ENCODE measurements at places on chromosomes 16 and 17. TPM values are rescaled to one million over a fixed set of nuclear protein-coding genes. Genes with fewer than 3 reads are reported as not detected.
A peak's percentile ranks its signal among the peaks of the same experiment; 100 is the strongest.

- no peaks in the 10 kb centered on the region for H3K36me3 ChIP-seq
- peaks cover 54% of the 10 kb centered on the region for H3K4me1 ChIP-seq
- no peak for DNase-seq
- peak overlapping the region; percentile 99 for H3K27ac ChIP-seq
- H3K4me3 ChIP-seq = peak overlapping the region; percentile 78
Measured at GRCh38 chr17:2594722-2595599, 1.5 kb downstream of the PAFAH1B1 start.

Gene STAC2
- not detected for polyA plus RNA-seq

- H3K4me3 ChIP-seq = no peak overlapping the region
- no peaks in the 10 kb centered on the region for H3K27me3 ChIP-seq
- H3K27ac ChIP-seq = no peak overlapping the region
- H3K4me1 ChIP-seq = no peaks in the 10 kb centered on the region
- DNase-seq = no peak
Measured at GRCh38 chr17:2283302-2283701, 20.3 kb downstream of the SMG6 start.

Gene ABCC11
- not detected for polyA plus RNA-seq

Gene CDR2L
- polyA plus RNA-seq = 3.0 TPM

Gene SLFN12L
- not detected for polyA plus RNA-seq

DNA sequence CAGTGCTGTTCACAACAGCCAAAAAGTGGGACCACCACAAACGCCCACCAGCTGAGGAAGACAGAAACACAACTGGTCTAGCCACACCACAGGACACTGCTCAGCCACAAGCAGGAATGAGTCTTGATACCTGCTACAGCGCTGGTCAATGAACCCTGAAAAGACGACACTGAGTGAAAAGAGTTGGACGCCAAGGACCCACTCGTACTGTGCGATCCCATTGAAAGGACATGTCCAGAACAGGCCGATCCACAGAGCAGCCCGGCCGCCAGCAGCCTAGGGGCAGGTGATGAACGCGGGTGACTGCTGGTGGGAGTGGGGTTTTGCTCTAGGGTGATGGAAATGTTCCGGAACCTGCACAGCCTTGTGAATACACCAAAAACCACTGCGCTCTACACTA, 10.6 kb upstream of the SLC38A8 start:
- H3K4me1 ChIP-seq = peaks cover 16% of the 10 kb centered on the region
- no peaks in the 10 kb centered on the region for H3K27me3 ChIP-seq
- H3K36me3 ChIP-seq = peaks cover 82% of the 10 kb centered on the region
- H3K4me3 ChIP-seq = no peak overlapping the region
- no peak overlapping the region for H3K27ac ChIP-seq
- peak; percentile 50 for DNase-seq

Gene CTRB1
- polyA plus RNA-seq = not detected

Gene CBFB
- polyA plus RNA-seq = 19.3 TPM

- H3K4me3 ChIP-seq = no peak overlapping the region
- H3K4me1 ChIP-seq = no peaks in the 10 kb centered on the region
- no peaks in the 10 kb centered on the region for H3K27me3 ChIP-seq
- no peak overlapping the region for H3K27ac ChIP-seq
- DNase-seq = no peak
- no peaks in the 10 kb centered on the region for H3K36me3 ChIP-seq
Measured at GRCh38 chr17:51992864-51993416, 165.6 kb downstream of the CA10 start.

Gene CCR7
- polyA plus RNA-seq = not detected

DNA sequence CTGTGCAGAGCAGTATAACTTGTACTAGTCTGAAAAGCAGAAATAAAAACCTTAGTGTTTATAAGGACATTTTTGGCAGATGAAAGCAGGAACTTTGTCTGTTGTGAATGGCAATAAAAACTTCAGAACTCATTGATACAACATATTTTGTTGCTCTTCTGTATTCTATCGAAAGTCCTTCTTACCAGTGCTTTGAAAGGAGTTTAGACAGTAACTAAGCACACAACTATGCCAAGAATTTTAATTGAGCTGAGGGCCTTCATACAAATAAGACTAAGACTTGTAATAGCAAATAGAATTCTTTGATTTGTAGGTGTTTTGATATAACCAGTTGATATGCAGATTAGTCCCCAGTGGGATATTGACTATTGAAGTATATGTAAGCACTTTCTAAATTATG, 308.4 kb downstream of the ZFHX3 start:
- no peak for DNase-seq
- no peaks in the 10 kb centered on the region for H3K36me3 ChIP-seq
- H3K27me3 ChIP-seq = no peaks in the 10 kb centered on the region

Gene MYLK3
- under 0.01 TPM for polyA plus RNA-seq

GRCh38 chr17:80425835-80426426, 11.0 kb downstream of the ENDOV start:
- no peak for DNase-seq
- H3K27ac ChIP-seq = no peak overlapping the region
- no peaks in the 10 kb centered on the region for H3K27me3 ChIP-seq
- H3K36me3 ChIP-seq = no peaks in the 10 kb centered on the region

Gene GGT6
- polyA plus RNA-seq = 22.2 TPM

Gene SLC43A2
- 4.4 TPM for polyA plus RNA-seq

Gene ATP5PD
- polyA plus RNA-seq = 592 TPM

GRCh38 chr17:2214929-2215615, 88.5 kb downstream of the SMG6 start:
- no peak overlapping the region for H3K4me3 ChIP-seq
- H3K36me3 ChIP-seq = no peaks in the 10 kb centered on the region
- no peaks in the 10 kb centered on the region for H3K4me1 ChIP-seq

GRCh38 chr17:81702934-81703746, at the start of gene MRPL12:
TSS of gene MRPL12 (plus strand) at chr17:81703367. CDS start at chr17:81703502, 135 bp downstream.
- H3K36me3 ChIP-seq = peaks cover 23% of the 10 kb centered on the region
- H3K4me3 ChIP-seq = peak within 1 kb of the TSS; percentile 98
- H3K4me1 ChIP-seq = no peaks in the 10 kb centered on the region
- peak; percentile 96 for DNase-seq
- H3K27ac ChIP-seq = peak within 1 kb of the TSS; percentile 98
- H3K27me3 ChIP-seq = no peaks in the 10 kb centered on the region

Gene CMTM1
- 0.85 TPM for polyA plus RNA-seq

- no peaks in the 10 kb centered on the region for H3K27me3 ChIP-seq
- H3K4me3 ChIP-seq = peak overlapping the region; percentile 99
- H3K4me1 ChIP-seq = peaks cover 57% of the 10 kb centered on the region
- peak; percentile 95 for DNase-seq
Measured at GRCh38 chr17:77372444-77373298, 231.9 kb downstream of the SEC14L1 start.

GRCh38 chr16:84161037-84161436, 15.9 kb downstream of the DNAAF1 start:
- no peaks in the 10 kb centered on the region for H3K4me1 ChIP-seq
- H3K27me3 ChIP-seq = peaks cover 17% of the 10 kb centered on the region
- no peak overlapping the region for H3K4me3 ChIP-seq
- no peaks in the 10 kb centered on the region for H3K36me3 ChIP-seq

DNA sequence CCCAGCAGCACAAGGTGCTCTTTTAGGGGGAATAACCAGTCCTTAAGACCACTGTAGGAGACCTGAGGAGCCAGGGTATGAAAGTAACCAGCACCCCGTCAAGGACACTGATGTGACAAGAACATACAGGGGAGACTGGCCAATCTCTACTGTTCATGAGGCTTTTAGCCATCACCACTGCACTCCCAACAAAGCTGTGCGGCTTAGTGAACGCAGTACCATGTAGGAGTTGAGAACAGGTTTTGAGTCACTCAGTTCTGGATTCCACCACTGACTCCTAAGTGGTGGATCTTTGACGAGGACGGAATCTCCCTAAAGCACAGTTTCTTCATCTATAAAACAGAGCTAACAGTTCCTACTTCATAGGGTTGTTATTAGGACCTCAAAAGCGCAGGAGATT, 26.8 kb downstream of the COG4 start:
- H3K4me3 ChIP-seq = no peak overlapping the region
- H3K27ac ChIP-seq = no peak overlapping the region
- no peak for DNase-seq
- no peaks in the 10 kb centered on the region for H3K4me1 ChIP-seq
